ENCODE measurements at places on chromosomes 7 and 10.

- no peak for DNase-seq
These were observed 113.9 kb upstream of the ANLN start for GRCh38 chr7:36275735-36276284.

- no peak for DNase-seq
These were observed 38.7 kb downstream of the FAM107B start for GRCh38 chr10:14736043-14736442.

- no peak for DNase-seq
These were observed 474.6 kb upstream of the FZD8 start for GRCh38 chr10:36116731-36117130.

- DNase-seq, result peak; percentile 2
These were observed 26.9 kb downstream of the ADCY1 start for GRCh38 chr7:45601094-45601493.

GRCh38 chr7:99623091-99623693 is 6.4 kb downstream of the ZSCAN25 start:
- DNase-seq, result no peak

DNA sequence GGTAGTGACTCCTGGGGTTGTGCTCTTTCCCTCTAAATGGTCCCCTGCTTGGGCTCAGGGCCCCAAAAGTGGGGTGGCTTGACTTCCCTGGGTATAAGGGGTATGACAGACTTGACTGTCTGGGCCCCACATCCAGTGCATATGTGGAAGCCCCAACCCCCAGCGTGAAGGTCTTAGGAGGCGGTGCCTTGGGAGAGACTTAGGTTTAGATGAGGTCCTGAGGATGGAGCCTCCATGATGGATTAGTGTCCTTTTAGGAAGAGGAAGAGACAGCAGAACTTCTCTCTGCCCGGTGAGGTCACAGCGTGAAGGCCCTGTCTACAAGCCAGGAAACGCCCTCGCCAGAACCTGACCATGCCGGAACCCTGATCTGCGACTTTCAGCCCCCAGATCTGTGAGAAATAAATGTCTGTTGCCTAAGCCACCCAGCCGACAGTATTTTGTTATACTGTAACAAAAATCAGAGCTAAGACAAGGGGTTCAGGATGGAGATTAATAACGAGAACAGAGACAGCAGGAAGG is 23.8 kb downstream of the PODXL start:
- DNase-seq, result no peak

DNA sequence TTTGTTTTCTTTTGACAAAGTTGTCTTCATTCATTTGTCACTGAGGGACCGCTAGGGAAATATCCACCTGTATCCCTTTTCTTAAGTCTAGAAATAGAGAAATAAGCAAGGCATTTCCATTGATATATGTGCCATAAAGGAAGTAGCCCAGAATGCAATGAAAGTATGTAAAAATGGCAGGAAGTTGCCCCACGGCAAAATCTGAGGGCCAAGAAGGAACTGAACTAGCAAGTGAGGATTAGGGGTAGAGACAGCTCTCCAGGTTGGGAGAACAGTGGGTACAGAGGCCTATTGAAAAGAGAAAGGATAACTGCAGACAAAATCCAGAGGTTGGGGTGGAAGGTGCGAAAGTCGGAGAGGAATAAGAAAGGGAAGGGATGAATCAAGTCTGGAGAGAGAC is 56.6 kb upstream of the TOMM7 start:
- DNase-seq, result no peak

DNA sequence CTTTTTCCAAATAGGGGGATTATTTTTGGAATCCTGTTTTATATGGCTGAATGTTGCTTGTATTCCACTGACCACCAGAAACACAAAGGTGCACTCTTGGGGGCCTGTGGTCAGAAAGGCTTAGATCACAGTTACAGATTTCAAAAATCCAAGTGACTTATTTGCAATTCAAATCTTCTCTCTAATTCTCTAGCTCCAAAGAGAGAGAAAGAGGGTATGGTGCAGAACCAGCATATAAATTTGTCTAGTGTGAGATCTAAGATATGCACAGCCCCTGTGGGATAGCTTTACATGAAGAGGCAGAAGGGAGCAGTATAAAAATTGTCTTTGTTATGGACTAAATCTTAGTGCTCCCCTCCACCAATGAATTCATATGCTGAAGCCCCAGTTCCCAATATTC is 1121.7 kb upstream of the CELF2 start:
- DNase-seq, result no peak

GRCh38 chr7:153675131-153675530 is 377.1 kb upstream of the DPP6 start:
- DNase-seq, result no peak

DNA sequence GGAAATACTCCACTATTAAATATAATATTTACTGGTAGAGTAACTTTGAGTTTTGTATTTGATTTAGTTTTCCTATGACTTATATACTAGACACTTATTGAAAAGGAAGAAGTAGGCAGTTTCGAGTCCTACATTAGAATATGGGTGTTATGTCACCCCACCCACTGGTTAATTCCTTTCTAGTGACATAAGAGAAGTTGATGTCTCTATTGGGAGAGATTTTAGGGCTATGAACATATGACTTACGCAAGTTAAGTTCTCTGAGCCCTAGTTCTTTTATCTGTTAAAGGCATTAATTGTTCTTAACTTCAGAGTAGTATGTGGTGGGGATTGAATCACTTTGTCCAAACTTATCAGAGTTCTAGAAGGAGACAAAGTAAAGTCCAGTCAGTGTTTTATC is 30.5 kb downstream of the CPED1 start:
- no peak for DNase-seq

DNA sequence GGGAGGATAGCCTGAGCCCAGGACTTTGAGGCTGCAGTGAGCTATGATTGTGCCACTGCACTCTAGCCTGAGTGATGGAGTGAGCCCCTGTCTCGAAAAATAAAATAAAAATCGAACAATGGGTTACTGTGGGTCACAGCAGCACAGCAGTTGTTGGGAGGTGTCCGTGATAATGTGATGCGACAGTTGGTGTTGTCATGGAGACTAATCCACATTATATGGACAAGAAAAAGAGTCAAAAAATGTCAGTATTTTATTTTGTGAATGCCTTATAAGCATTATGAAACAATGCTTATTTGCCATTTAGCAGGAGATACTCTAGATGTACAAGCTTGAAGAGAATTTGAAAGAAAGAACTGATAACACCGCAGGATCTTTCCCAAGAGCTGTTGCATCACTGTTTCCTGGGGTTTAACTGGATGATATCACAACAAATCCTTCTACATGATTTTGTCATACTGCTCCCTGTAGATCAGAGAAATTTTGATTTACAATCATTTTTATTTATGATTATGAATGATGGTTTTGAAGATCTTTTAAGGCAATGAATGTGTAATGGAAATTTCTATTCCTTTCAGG is 195.4 kb downstream of the BAMBI start:
- DNase-seq, result no peak

- DNase-seq, result no peak
These were observed 187.2 kb downstream of the REEP3 start for GRCh38 chr10:63708421-63708820.

- DNase-seq, result no peak
These were observed 510.2 kb downstream of the RPS24 start for GRCh38 chr10:78543749-78544362.

GRCh38 chr10:24873281-24873683 is 79.1 kb downstream of the PRTFDC1 start:
- no peak for DNase-seq

- peak; percentile 50 for DNase-seq
These were observed 22.3 kb downstream of the MAP3K8 start for GRCh38 chr10:30456266-30456665.

DNA sequence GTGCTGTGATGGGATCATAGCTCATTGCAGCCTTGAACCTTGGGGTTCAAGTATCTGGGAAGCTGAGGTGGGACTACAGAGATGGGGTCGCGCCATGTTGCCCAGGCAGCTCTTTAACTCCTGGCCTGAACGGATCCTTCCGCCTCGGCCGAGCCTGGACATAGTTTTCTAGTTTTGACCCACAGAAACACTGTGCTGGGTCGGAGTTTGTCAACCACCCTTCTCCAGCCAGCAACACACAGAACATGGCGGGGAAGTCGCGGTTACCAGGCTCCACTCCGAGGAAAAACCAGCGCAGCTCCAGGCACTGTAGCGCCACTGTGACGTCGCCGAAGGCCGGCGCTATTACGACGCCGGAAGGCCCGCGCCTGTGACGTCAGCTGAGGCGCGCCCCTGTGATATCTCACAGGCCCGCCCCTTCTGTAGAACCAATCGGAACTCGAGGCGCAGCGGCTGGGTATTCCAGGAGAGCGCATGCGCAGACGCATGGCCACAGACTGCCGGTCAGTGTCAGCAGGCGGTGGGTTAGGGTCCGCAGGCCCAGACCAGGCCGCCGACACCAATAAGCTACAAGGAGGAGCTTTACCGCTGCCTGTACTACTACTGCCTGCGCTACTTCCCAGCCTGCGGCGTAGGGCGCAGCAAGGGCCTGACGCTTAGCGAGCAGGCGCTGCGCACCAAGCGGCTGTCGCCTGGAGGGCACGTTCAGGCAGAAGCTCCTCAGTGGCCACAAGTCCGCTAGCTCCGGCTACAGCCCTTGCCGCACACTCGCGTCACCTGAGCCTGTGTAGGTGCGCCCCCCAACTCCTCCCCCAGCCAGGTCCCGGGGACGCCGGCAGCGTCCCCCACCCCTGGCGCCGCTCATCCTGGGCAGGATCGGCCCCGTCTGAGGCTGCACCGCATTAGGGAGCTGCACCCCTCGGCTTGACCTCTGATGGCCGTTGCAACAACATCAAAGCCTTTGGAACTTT is 135.2 kb upstream of the KCTD7 start:
- DNase-seq, result peak; percentile 98

- peak; percentile 56 for DNase-seq
These were observed 15.5 kb upstream of the SP4 start for GRCh38 chr7:21412410-21412851.

- DNase-seq, result no peak
These were observed 6.9 kb upstream of the ZNF33A start for GRCh38 chr10:38003588-38003987.

DNA sequence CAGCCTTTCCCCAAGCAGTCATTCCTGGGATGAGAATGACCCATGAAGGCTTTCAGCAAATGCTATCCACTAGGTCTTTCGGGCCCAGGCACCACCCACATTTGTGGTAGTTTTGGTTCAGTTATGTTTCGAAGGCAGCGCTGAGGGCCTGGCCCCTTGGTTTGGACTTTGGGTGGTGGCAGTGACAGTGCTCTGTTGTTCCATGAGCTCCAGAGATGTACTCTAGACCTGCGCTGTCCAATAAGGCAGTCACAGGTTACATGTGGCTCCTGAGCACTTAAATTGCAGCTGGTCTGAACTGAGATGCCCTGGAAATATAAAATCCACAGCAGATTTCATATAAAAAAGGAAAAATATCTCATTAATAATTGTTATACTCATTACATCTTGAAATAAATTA is 209.6 kb downstream of the CCSER2 start:
- DNase-seq, result no peak

DNA sequence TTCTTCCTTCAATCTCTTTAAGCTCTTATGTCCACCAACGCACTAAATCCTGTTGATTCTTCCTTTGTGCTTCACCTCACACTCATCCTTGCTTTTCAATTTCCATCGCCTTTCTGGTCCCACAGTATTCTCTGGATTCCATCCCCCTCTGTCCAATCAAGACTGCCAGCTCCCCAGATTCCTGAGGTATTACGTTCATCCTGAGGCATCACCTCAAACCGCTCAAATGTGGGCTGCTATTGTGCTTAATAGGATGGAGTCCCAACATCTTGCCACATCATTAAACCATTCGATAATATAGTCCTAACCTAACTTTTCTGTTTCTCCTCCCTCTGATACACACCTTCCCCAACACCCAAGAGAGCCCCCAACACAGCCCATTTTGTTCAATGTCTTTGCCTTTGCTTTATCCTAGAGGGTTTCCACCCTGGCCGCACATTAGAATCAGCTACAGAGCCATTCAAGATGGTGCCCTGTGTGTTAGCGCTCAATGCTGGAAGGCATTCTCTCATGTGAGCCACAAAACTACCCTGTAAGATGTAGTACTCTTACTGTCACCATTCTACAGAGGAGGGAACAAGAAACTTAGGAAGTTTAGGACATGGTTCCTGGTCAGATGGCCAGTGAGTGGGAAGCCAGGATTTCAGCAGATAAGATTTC is 79.5 kb upstream of the LEP start:
- DNase-seq, result no peak

- no peak for DNase-seq
These were observed 29.3 kb downstream of the ZNF777 start for GRCh38 chr7:149431486-149432120.

All from GM13976 (cell line).